Activated CD4-positive, CD25-positive, alpha-beta regulatory T cell (primary cell): ENCODE measurements at places on chromosomes 3 and 15.

DNA sequence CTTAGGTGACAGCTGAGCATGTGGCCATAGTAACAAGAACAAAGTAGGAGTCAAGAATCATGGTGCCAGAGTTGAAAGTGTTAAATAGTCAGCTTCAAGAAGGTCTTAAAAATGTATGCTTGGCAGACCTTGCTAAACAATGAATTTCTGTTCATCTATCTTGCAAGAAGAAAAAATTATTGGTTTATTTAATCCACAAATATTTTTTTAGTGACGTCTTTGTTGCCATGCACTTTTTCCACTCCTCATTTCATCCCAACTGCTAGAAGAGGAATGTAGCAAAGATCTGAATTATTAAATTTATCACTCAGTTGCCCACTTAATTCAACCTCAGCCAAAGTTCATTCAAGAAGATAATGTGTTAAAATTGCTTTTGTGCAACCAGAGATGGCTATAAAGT is 3.2 kb upstream of the SLC4A7 start:
- DNase-seq, result no peak

DNA sequence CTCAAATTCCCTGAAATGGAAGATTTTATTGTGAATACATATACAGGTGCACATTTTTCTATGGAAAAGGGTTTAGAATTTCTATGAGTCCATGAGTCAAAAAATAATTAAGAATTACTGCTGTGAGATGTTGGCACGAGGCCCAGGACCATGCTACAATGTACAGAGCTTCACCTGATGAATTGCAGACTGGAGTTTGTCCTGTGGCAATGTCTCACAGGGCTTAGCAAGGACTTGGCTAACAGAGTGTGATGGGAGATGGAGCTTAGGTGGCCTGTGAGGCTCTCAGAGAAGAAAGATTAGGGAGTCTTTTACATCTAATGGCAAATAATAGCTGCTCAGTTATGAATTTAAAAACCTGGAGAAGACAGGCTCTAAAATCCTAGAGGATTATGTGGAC is 219.5 kb upstream of the CBLB start:
- no peak for DNase-seq

GRCh38 chr3:13224967-13225366 is 151.7 kb upstream of the IQSEC1 start:
- no peak for DNase-seq

DNA sequence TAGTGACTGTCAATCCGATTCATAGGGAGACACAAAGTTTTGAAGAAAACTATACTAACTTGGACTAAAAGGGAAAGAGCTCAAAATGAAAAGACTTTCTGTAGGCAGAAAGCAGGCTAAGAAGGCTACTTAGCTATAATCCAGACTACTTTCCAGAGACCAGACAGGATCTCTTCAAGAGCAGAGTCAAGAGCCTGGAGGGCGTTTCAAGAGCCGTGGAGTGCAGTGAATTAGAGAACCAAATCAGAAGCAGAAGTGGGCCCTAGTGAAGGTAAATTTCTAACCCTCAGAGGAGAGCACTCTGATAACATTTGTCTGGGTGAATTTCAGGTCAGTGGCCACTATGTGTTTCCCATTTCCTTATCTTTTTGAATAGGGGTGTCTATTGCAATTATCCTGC is 76.4 kb downstream of the CGGBP1 start:
- no peak for DNase-seq

- DNase-seq, result no peak
These were observed 147.2 kb downstream of the SLCO3A1 start for GRCh38 chr15:92000709-92001108.

DNA sequence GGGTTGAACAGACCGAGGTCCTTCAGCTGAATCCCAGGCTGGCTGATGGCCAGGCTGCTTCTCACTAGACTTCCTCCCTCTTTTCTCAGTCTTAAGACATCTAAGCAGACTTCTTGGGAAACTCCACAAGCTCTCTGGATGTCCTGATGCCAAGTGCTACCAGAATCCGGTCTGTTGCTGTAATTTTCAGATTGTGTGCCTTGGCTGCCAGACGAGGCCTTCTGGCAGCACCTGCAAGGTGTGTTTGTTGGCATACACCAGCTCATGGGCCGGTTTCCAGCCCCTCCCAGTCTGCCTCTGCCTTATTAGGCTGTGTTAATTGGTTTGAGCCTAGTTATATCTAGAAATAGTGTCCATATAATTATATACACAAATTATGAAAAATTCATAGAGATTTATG is 120.6 kb downstream of the TNIK start:
- no peak for DNase-seq

DNA sequence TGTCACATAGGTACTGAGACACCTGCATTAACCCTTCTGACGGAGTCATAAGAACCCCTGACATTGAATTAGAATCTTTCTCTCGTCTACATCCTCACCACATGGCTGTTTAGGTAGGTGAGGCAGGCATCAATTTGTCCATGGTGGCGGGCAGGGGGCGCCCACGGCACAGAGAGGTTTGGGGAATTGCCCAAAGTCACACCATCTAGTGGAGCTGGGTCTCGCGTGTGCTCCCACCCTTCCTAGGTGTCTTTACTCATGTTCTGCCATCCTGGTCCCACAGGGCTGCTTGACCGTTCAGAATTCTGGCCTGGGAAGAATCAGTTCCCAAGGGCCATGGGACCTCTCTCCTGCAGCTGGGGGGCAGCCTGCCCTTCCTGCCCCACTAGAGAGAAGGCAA is 14.7 kb upstream of the DLL4 start:
- no peak for DNase-seq

GRCh38 chr3:169454823-169455222 is 208.7 kb downstream of the MECOM start:
- DNase-seq, result no peak

- no peak for DNase-seq
These were observed at the start of gene CPLX3 for GRCh38 chr15:74826364-74826819. Gene CPLX3, plus strand, starts transcription at chr15:74826627. Its CDS starts 77 bp downstream, at chr15:74826704.

- no peak for DNase-seq
These were observed 74.1 kb downstream of the CACNA2D3 start for GRCh38 chr3:54196360-54196991.

- DNase-seq, result no peak
These were observed 6.2 kb downstream of the UBE2E1 start for GRCh38 chr3:23811919-23812318.

GRCh38 chr3:144931590-144931989 is 960.0 kb downstream of the DIPK2A start:
- no peak for DNase-seq

- no peak for DNase-seq
These were observed 291.0 kb downstream of the PLOD2 start for GRCh38 chr3:145869958-145870357.

DNA sequence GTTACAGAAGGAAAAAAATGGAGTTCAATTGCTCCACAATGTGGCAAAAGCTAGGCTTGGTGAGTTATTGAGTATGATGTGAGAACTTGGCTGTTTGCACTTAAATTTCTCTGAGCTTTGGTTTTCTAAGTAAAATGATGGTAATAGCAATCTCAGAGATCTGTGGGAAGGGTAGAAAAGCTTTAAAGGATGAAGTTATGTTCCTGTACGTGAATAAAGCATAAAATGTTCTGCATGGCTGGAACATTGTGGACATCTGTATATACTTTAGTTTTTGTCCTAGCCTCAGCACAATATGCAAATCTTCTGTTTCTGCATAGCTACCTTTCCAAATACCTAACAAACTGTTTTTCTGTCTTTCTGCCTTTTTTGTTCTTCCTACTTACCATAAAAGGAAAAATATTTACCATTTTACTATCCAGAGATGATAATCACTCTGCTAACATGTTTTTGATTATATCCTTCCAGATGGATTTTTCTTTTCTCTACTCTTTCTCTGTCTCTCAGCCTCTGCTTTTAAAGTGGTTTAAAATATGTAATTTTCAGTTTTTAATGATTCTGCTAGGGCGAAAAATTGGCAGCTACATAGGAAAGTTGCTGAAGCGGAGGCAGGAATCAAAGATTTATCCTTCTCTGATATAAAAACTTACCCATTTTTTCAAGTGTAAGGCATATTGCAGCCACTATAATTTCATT is 188.1 kb downstream of the FNDC3B start:
- DNase-seq, result no peak

DNA sequence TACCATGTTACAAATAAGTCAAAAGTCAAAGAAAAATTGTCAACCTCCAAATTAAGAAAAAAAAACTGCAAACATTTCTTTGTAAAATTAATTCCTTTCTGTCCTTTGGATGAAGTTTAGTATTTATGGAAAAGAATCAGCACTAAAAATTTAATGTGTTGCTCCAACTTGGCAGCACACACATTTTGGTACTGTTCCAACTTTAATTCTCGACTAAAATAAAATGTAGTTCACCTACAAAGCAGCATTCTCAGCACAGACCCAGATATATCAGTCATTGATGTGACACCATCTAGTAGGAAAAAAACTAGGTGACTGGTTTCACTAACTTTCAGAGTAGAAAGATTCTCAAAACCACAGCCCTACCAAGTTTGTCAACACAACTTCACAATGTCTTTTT is 131.7 kb upstream of the ROBO2 start:
- DNase-seq, result no peak

- no peak for DNase-seq
These were observed 15.3 kb upstream of the NRROS start for GRCh38 chr3:196624067-196624790.

- no peak for DNase-seq
These were observed 16.3 kb upstream of the VPS8 start for GRCh38 chr3:184795522-184796190.

GRCh38 chr3:98588065-98588464 is 5.3 kb downstream of the CPOX start:
- DNase-seq, result no peak

GRCh38 chr3:105527949-105528348 is 161.2 kb downstream of the ALCAM start:
- DNase-seq, result no peak

DNA sequence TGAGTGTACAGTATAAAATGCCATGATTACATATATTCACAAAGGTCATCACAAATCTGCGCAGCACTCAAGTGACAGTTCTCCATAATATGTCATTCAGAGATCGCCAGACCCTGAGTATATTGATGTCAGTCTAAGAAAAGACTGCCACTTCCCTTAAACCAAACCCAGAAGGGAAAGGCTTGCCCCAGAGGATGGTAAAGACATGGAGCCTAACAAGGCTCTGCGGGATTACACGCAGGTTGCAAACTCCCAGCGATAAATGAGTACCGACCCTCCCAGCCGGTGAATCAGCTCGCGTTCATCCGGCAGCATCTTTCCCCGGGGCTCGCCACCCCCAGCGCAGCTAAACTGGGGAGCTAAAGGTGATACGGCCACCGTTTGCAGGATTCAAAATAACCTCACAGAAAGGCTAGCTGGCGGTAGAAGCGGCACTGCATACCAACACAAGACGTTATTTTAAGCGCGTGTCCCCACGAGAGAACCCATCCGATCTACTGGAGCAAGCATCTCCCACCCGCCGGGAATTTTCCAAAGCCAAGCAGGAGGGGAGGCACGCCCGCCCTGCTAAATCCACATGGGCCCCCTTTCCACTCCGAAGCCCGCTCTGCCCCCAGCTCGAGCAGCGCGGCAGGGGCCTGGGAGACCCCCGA is 643 bp downstream of the MYO5A start:
- DNase-seq, result no peak

DNA sequence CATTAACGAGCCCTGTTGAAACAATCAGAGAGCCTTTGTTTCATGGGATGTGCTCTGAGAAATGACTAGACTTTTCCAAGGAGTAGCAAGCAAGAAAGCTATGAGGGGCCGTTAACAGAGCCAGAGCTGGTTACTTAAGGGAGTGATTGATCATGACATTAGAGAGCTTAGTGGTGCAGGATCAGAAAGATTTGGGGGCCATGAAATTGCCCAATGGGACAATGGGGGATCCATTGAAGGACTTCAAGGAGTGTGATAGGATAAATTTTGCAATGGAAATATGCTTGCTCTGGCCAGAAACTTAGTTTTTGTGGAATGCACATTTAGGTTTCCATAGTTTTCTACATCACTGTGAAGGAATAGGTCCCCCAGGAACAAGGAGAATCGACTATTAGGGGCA is 45.6 kb downstream of the LRRC3B start:
- no peak for DNase-seq

- no peak for DNase-seq
These were observed 61.7 kb upstream of the VGLL3 start for GRCh38 chr3:87052499-87053260.

DNA sequence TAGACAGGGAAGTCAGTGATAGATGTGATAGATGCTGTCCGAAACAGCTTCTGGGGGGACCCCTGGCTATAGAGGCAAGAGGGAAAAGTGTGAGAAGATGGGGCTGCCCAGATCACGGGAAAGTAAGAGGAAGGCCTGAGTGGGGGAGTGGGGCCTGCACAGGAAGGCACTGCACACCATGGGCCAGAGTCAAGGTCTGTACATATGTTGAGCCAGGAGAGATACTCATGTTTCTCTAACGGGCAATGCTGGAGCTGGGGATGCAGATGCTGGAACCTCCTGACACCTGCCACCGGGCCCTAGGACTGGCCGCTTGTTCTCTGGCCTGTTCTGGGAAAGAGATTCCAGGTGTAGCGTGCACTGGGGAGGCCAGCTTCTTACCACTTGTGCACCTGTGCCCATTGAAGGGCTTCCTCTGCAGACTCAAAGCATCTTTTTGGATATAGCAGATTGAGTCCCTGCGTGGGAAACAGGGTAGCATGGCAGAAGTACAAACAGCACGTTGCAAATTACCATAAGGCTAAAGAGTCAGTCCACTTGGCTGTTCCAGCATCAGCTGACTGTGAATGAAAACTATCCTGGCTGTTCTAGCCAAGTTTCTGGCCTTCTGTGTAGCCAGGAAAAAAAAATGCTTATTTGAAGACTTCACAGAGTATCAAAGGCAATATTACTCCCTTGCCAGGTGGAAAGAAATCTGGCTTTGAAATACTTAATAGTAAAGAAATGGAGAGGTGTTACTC is 77.1 kb upstream of the GSK3B start:
- no peak for DNase-seq

DNA sequence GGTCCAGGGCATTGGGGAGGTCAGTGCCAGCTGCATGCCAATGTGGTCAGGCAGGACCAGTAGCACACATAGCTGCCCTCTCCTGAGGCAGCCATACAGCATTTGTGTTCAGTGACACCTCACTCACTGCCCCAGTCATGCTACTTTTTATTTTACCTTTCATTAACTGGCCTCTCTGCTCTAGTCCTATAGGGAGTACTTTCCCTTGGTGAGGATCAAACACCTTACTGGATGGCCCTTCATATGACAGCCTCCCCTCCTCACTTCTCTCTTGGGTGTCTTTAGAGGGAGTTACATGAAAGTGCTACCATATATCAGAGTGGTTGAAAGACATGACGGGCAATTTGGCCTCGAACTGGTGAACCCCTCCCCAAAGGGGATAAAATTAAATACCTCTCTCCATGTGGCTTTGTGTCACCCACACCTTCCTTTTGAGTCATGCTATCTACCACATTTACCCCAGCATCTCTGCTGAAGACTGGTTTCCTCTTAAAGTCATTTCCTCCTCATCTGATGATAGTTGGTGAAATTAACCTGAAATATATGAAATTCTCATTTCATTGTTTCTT is 17.6 kb downstream of the RLBP1 start:
- DNase-seq, result no peak

- DNase-seq, result no peak
These were observed 238.9 kb downstream of the SUCLG2 start for GRCh38 chr3:67415511-67415910.
